ENCODE measurements at places on chromosomes 12 and 14.

- no peak for DNase-seq
These were observed 32.1 kb downstream of the MVK start for GRCh38 chr12:109605599-109606228.

DNA sequence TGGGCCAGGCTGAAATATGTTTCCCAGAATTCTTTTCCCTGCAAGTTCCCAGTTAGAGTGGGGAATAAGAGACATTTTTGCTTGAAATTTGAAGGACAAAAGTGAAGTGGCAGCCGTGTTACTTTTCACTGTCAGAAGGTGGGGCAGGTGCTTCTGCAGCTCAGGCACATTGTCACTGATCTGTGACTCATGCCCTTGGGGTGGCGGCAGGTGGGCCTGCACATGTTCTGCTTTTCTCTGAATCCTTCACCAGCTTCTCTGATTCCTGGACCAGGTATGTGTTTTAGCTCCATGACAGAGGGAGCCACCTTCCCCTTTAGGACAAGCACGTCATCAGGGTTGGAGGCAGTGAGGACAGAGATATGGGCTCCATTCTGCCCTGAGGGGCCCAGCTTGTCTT, 11.7 kb upstream of the KCNA5 start:
- no peak for DNase-seq

DNA sequence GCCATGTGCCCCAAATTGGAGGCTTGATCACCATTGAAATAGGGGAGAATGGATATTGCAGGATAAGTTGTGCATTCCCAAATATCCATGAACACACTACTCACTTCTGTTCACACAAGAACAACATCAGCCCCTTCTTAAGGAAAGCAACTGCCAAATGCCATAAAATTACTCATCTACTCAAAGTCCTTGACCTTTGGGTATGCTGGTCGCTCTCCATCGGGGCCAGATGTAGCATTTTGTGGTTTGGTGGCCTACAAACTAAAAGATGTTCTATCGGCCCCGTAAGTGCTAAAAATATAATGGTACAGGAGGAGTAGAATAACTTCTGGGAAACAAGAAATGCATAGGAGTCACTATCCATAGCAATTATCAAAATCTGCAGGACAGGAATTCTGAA, 362.6 kb downstream of the AEBP2 start:
- DNase-seq, result no peak

DNA sequence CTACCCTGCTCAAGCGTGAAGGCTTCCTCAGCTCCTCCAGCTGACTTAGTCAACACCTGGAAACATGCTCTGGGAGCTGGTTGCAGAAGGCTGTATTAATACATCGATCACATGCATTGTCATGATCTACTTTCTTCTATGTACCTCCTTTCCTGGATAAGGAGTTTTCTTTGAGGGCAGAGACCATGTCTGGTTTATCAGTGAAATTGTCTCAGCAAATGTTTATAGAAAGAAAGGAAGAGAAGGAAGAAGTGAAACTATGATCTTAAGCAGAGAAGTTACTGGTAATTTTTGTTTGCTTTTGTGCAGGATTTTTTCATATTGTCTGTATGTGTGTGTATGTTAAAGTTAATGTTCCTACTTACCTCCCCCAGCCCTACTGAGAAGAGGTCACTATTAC, 4.5 kb downstream of the DYRK4 start:
- DNase-seq, result no peak

DNA sequence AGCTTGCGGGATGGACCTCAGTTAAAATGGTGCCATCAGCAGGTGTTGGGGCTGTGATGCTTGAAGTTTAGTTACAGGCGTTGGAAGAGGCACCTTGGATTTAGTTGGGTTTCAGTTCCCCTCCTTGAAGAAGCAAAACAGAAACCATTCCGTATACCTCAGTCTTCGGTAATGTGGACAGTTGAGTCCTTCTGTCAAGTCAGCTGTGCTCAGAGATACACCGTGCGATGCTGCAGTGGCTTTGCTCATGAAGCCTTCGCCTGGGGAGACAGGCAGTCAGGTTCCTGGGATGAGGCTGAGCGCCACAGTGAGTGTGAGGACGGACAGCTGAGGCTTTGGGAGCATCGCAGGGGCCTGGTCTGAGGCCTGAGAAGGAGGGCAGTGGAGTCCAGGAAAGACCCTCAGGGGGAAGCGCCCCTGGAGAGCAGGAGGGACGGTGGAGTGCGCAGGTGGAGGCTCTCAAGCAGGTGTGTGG, 7.4 kb downstream of the RAN start:
- DNase-seq, result peak; percentile 62

GRCh38 chr12:74365178-74365964, 172.3 kb upstream of the ATXN7L3B start:
- DNase-seq, result no peak

GRCh38 chr12:110203546-110203945, 77.5 kb upstream of the ATP2A2 start:
- DNase-seq, result no peak

All from activated effector memory CD4-positive, alpha-beta T cell treated with anti-CD3 and anti-CD28 coated beads, Interleukin-2, amount 50 U/mL, for 16 hours (primary cell).